Large intestine (tissue), 12 donors: ENCODE measurements at places on chromosomes 1 and 21. TPM values are rescaled to one million over a fixed set of nuclear protein-coding genes. Genes with fewer than 3 reads are reported as not detected.

GRCh38 chr1:12279728-12280464, 50.1 kb downstream of the VPS13D start:
- no peak for DNase-seq

CD5L gene
- polyA plus RNA-seq = 0.13 TPM

WNT3A gene
- not detected for polyA plus RNA-seq

NPHS2 gene
- not detected for polyA plus RNA-seq

POMGNT1 gene
- 56.4 TPM for polyA plus RNA-seq
